ENCODE measurements at places on chromosomes 2 and 18.

DNA sequence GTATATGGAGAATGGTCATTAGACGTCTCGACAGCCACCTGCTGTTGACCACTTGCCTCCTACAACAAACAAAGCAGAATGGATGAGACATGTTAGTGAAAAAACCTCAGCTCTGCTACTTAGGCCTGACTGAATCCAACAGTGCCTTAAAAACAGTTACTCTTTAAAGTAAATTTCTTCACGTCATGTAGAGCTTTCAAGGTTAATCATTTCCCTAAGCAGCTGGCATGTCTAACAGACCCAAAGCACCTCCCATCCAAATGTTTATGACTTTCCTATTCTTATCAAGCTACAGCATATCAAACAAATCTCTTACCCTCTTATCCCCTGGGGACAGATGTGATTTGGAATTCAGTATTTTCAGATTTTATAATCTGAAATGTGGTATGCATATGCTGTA, 75.6 kb upstream of the ITGB6 start:
- DNase-seq: no peak

DNA sequence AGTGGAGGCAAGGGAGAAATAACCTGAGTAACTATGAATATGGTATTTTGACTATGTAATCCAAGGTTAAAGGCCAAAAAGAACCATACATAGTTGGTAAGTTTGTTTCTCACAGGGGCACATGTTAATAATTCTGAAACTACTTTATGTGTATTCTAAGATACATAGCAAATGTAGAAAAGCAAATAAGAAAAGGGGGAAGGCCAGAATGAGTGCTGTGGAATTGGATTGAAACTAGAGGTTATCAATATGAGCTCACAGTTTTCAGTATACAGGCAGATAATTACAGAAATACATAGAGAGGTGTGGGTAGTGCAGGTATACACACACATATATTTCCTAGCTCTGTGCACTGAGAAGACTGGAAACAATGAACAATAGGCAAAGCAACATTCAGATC, 13.7 kb downstream of the INO80C start:
- no peak for DNase-seq

DNA sequence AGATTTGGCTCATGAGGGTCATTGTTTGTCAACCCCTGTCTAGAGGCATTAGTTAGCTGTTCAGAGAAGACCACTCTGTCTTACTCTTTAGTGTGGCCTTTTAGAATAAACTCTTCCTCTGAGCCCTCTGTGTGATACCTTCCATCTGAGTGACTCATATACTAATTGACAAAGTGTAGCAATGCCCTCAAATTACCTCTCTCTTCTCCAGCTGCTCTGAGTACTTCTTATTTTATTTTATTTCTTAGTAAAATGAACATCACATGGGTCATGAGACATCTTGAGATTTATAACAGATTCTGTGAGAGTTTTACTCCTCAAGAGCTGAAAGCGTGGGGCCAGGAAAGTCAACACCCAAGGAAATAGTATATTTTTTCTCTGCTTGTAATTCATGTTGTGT, 67.4 kb downstream of the KCTD18 start:
- DNase-seq: peak; percentile 80

DNA sequence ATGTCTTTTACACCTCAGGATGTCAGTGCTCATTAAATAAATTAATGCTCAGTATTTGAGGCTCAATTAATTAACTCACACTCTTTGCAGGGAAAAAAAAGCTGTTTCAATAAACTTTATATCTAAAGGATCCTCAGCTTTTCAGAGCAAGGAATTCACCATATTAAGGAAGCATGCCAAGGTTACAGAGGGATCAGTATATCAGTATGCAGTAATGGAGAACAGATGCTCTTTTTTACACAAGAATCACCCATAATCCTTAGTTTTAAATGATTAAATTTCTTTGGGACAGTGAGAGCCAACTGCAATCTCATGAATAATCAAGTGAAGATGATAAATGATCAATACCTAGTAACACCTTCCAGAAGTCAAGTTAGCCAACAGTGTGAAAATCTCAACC, 14.9 kb upstream of the LCT start:
- DNase-seq: no peak

- DNase-seq: no peak
Measured at GRCh38 chr18:44452346-44452745, 228.3 kb upstream of the SETBP1 start.

DNA sequence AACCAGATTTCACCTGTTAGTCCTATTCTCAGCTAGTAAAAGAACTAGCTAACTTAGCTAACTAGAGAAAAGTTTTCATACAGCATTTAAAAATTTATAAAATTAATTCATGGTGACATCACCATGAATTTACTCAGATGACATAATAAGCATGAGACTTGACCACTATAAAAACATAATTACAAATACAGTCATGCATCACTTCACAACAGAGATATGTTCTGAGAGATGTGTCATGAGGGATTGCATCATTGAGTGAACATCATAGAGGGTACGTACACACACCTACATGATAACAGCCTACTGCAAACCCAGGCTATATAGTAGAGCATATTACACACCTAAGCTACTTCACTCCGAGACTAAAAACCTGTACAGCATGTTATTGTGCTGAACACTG, 481.3 kb upstream of the CHAC2 start:
- no peak for DNase-seq

- no peak for DNase-seq
Measured at GRCh38 chr2:166117491-166117890, 10.3 kb downstream of the SCN1A start.

GRCh38 chr2:123791684-123792083, 233.4 kb upstream of the CNTNAP5 start:
- DNase-seq: no peak

DNA sequence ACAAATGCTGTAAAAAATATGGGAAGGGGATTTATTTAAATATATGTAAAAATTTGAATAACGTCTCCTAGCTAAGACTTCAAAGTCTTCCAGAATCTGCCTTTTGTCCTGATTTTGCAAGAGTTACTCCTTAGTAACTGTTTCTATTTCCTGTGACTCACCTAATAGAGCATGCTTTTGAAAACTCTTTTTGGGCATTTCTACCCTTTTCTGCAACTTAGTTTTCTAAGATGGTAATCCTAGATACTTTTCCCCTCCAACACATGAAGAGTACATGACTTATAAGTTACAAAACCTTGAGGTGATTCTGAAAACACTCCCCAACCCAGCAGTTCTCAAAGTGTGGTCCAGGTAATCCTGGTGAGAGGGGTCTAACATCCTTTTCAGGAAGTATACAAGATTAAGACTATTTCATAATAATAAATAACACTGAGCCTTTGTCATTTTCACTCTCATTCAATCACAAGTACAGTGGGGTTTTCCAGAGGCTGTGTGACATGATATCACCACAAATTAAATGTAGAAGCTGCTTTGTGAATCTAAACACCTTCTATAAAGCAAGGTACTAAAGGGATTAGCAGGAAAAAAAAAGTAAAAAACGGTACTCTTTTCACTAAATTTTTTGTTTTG, 31.9 kb downstream of the PPP4R3B start:
- no peak for DNase-seq

DNA sequence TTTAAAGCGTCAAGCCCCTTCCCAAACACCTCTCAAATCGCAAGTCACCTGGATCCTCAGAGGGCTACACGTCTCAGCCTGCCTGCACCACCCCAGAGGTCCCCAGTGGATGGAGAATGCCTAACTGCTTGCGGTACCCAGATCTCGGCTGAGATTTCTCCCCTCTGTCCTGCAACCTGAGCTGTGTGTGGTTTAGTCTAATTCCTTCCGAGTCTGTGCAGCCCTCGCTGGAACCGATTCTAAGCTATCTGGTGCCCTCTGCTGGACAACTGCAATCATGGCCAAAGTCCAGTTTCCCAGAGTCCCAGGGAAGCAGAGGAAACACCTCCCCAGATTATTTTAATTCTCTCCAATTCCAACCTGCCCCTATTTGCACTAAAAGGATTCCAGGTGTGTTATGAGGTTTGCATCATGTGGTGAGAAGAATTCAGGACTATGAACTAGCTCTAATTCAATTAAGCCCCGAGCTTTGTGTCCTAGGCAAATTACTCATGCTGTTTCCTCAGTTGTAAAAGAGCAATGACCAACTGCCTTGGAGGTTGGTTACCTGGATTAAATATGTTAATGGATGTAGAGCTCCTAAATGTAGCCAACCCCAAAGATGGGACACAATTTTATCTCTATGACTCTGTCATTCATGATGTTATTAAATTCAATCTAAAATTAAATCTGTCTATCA, 276.1 kb upstream of the NCKAP5 start:
- DNase-seq: peak; percentile 7

DNA sequence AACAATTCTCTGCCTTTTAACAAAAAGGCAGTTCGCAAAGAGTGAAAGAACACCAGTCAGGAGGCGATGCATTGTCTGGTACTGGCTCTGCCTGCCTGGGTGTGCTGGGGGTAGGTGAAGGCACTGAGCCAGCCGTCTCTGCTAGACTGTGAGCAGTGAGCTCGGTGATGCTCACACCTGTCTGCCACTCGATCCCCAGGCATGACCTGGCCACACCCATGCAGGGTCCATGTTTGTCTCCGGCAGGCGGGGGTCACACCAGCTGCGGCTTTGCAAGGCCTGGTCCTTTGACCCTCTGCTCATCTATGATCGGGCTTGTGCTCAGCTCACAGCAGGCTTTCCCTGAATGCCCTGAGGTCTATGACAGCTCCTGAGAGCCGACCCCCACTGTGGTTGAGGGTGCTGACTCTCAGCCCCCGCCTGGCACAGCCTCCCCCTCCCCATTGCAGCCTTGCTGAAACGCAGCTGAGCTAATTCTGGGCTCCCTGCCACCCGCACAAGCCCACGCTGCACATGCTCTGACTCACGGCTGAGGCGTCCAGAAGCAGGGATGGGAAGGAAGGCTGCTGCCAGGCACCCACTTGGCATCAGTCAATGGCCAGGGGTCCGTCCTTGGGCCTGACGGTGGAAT, 23.7 kb downstream of the CRACDL start:
- DNase-seq: peak; percentile 96

GRCh38 chr18:75160364-75160763, 48.6 kb downstream of the PTGR3 start:
- no peak for DNase-seq

- peak; percentile 38 for DNase-seq
Measured at GRCh38 chr2:38075507-38076151, at the start of gene CYP1B1. Gene CYP1B1, minus strand, starts transcription at chr2:38076151. Its CDS starts 763 bp downstream, at chr2:38075388.

DNA sequence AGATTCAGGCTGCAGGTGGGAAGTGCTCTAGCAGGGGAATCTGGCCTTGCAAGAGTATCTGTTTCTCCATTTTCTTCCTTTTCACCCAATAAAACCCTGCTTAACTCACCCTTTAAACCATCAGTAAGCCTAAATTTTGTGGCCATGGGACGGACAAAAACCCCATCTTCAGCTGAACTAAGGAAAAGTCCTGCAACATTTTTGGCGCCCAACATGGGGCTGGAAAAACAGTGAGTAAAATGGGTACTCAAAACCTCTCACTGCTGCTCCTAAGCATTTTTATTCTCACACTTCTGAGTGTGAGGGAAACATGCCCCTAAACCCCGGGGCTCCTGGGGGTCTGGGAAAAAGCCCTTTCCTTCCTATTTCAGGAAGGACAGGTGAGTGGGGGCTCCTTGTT, 414.3 kb downstream of the ZNF804A start:
- DNase-seq: no peak

GRCh38 chr2:46363535-46364170, 66.4 kb downstream of the EPAS1 start:
- no peak for DNase-seq

GRCh38 chr2:100826494-100826893, 6.6 kb downstream of the NPAS2 start:
- no peak for DNase-seq

DNA sequence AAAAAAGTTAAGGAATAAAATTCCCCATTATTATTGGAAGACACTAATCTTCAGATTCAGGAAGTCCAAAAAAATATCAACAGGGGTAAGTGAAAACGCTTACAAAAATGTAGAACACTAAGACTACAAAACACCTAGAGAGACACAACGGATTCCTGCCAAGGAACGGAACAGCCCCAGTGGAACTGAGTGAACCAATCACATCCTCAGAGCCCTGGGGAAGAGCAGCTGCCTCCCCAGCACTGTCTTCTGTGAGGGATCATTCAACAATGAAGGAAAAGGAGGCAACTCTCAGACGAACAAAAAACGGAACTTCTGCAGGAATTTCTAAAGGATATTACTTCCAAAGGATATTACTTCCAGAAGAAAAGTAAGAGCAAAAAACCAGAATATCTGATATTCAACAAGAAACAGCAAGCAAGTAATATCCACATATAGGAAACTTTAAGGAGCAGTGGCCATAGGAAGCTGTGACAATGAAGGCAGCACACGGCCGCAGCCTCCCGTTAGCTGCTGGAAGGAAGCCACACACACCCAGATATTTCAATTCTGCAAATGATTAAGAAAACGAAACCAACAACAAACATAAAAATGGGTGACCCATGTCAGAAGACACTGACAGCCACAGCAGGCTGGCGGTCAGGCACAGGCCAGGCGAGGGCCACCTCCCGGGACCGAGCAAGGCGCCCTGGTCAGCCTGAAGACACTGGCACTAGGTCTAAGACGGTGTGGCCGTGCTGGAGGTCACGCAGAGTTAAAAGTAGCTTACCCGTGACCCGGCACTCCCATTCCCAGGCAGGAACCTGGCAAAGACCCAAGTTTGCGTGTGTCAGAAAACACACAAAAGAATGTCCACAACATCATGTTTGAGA, 81.8 kb downstream of the HDAC4 start:
- DNase-seq: peak; percentile 14

DNA sequence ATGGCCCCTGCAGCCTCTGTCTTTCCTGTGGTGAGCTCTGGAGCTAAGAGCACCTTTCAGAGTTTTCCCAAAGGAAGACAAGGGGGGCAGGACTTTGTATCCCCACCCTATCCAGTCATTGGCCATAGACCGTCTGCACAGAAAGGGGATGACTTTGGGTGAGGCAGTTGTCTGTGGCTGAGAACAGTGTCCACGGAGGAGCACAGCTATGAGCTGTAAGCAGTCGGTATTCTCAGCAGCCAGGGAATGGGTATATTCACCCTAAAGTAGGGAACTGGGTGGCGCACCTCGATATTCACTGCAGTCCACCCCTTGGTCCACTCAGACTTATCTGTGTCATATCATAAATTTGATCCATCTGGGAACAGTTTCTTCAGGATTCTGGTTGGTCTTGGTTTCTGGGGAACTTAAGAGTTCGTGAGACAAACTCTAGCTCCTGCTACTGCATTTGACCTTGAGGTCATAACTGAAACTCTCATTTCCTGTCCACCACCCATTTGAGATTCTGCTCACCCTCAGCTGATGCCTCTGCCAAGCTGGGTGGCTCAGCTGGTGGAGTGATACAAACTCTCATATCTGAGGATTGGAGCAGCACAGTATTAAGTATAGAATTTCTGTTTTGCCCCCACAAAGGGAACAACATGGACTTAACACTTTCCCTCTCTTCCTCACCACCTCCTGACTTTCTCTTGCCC, 45.2 kb upstream of the SCG2 start:
- no peak for DNase-seq

GRCh38 chr2:113370478-113371091, 66.9 kb upstream of the ZNG1B start:
- DNase-seq: no peak

GRCh38 chr2:70855667-70856066, 20.1 kb upstream of the CD207 start:
- DNase-seq: no peak

GRCh38 chr2:769771-770170, 92.6 kb upstream of the TMEM18 start:
- no peak for DNase-seq

GRCh38 chr18:68436485-68436884, 278.4 kb downstream of the TMX3 start:
- DNase-seq: no peak

- DNase-seq: no peak
Measured at GRCh38 chr2:128715360-128715759, 396.7 kb upstream of the HS6ST1 start.

Measured in DMS79 (cell line).